ENCODE measurements at places on chromosomes 12 and 14.
A peak's percentile ranks its signal among the peaks of the same experiment; 100 is the strongest.

DNA sequence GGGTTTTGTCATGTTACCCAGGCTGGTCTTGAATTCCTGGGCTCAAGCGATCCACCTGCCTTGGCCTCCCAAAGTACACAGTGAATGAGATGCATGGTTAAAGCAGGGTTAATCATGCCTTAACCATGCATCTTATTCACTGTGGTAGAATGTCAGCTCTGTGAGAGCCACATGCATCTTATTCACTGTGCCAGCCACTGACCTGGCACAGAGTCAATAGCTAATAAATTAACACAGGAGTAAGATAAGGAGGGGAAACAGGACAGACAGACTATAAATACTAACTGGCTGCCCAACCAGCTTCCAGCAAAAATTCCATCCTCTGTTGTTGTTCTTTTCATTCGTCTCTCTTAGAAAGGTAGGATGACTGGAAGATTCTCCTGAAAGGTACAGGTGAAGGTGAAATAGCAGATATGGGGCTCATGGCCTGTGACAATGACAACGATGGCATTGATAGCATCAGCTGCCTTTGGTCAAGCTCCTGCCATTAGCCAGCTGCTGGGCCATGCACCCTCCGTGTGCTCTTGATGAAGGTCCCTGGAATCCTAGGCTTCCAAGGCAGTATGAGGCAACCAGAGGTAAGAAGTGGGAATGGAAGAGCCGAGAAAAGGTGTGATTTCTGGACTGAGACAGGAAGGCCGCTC, 76.6 kb downstream of the ZNF664 start:
- no peak for DNase-seq

DNA sequence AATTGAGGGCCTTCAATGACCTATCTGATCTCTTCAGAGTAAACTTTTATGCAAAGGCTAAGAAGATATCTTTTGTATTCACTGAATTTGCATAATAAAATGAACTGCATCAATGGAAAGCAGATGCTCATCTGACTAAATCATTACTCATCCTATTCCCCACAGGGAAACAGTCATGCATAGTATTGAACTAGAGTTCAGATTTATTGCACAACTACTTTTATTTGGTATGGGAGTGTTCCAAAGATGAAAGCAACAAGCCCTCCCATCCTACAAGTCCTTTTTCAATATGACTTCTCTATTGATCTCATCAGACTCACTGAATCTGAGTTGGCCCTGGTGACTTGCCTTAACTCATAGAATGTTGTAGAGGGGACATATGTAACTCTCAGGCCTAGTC, 159.8 kb downstream of the KITLG start:
- peak; percentile 90 for DNase-seq

GRCh38 chr12:130806574-130806973, 32.5 kb downstream of the STX2 start:
- no peak for DNase-seq

GRCh38 chr12:97313471-97314190, 149.0 kb upstream of the RMST start:
- DNase-seq = peak; percentile 40

DNA sequence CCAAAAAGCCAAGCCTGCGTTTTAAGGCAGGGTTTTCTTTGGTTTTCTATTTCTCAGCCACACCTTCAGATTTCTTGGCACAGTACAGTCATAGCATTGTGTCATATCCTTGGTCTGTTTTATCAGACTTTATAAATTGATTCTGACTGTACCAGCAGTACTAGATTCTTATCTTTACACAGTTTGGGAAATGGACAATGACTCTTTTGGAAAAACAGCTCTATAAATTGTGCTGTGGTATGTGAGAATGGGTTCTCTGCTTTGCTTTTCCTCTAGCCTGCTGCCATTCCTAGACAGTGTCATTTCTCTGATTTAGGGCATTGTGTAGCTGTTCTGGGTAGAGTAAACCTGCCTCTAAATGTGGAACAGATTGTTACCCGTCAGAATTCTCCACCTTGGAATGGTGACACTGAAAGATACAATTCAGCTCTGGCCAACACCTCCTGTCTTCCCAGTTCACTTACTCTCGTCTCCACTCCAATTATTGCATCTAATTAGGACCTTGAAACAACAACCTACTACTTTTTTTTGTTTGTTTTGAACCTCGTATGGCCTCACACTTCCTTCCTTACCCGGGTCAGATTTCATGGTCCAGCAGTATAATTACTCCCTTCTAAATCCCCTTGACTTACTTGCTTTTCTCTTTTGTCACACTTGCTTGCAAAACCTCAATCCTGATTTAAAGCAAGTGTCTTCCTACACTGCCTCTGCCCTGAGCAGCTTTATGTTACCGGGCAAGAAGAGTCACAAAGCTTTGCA, 226.3 kb downstream of the ERC1 start:
- peak; percentile 82 for DNase-seq

GRCh38 chr14:44649061-44649460, 142.0 kb upstream of the FSCB start:
- no peak for DNase-seq

- peak; percentile 97 for DNase-seq
Measured at GRCh38 chr14:77059276-77059915, 30.9 kb upstream of the IRF2BPL start.

DNA sequence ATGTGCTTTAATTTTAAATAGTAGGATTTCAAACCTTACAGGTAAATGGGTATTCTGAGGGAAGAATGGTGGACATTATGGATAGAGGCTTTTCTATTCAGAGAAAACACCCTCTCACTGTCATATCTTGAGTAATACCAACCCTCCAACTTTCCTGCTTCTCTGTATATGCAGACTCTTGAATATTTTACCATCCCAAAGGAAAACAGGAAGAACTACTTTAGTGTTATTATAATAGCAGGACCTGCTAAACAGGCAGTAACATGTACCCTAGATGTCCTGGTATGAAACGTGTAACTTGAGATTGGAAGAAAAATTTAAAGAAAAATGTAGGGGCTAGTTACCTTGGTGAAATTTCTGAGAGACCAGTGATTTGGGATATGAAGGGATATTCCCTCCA, 82.9 kb upstream of the TRHDE start:
- DNase-seq = no peak

DNA sequence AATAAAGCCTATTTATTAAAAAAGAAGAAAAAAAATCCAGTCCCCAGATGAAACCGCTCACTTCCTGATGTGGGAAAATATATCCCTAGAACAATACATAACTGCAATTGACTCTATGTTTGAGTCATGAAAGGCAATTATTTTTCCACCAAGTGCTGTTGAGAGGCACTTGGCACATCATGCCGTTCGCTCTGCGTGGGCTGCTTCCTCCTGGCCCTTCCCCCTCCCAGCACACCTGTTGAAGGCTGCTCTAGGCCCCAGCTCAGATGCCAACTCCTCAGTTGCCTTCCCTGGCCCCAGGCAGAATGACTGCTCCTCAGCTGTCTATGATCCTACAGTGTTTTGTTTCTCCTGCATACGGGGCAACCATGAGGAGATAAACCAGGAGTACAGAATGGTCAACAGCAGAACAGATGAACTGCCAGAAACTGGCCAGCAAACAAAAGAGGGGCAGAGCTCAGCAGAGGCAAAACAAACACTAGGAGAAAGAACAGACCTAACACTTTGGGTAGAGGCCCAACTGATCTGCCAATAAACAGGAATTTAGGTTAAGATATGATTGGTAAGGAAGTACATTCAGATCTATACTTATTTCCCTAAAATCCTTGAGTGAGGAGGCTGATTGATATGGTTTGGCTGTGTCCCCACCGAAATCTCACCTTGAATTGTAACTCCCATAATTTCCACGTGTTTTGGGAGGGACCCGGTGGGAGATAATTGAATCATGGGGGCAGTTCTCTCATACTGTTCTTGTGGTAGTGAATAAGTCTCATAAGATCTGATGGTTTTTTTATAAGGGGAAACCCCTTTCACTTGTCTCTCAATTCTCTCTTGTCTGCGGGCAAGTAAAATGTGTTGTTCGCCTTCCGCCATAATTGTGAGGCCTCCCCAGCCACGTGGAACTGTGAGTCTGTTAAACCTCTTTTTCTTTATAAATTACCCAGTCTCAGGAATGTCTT, 58.6 kb downstream of the SLC38A1 start:
- peak; percentile 49 for DNase-seq

DNA sequence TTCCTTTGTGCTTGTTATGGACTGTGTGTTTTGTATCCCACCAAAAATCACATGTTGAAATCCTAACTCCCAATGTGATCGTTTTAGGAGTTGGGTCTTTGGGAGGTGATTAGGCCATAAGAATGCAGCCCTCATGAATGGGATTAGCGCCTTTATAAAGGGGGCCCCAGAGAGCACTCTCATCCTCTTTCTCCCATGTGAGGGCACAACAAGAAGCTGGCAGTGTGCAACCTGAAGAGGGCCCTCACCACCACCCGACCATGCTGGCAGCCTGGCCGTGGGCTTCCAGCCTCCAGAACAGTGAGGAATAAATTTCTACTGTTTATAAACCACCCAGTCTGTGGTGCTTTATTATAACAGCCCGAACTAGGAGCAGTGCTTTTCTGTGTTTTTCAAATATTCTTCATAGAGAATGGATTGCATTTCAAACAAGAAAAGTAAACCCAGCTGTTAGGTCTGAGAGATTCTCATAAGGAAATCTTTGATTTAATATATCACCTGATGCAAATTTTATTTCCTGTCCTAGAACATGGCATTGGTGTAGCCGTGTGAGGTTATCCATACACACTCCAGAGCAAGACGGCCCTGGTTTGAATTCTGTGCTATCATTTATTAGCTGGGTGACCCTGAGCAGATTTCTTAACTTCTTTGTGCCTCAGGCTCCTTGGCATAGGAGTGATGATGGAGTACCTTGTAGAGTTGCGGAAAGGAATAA, 27.8 kb downstream of the HSPB8 start:
- no peak for DNase-seq

- no peak for DNase-seq
Measured at GRCh38 chr12:41418586-41418985, 230.5 kb downstream of the PDZRN4 start.

DNA sequence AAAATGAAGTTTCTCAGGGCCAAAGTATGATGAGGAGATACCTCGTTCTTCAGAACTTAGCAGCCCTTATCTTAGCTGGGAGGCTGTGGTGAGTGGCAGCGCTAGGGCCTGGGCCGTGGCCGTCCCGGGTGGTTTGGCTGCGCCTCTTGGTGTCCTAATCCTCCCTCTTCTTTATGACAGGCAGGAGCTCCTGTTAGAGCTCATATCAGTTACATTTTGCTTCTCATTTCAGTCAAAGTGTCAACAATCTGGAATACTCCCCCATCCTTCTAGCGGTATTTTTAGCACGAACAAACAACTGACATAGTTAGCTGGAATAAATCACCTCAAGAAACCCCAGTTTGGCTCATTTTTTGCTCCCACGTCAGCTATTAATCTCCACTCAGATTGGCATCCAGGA, 188.8 kb downstream of the TTC7B start:
- no peak for DNase-seq

- DNase-seq = no peak
Measured at GRCh38 chr12:2016862-2017545, 12.7 kb upstream of the DCP1B start.

GRCh38 chr12:48774516-48774915, 14.4 kb downstream of the ADCY6 start:
- no peak for DNase-seq

DNA sequence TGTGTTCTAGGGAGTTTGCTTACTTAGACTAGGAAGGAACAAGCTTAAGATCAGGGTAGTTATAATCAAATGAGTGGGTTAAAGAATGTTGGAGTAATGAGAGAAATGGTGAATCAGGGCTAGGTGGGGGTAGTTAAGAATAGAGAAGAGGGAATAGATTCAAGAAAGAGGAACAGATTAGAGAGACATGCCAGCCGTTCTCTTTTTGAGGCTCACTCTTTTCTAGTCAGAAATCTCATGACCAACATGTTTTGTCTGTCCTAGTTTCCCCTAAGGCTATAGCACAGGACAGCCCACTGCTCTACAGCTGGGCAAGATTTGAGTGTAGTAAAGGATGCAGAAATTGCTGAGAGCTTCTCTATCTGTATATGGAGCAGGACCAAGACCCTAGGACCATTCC, 258.4 kb downstream of the AKAP6 start:
- DNase-seq = no peak

- peak; percentile 34 for DNase-seq
Measured at GRCh38 chr14:74934041-74934440, 11.0 kb upstream of the RPS6KL1 start.
